Hematopoietic multipotent progenitor cell (in vitro differentiated cells): ENCODE measurements at places on chromosomes 5 and 9. TPM values are rescaled to one million over a fixed set of nuclear protein-coding genes. Genes with fewer than 3 reads are reported as not detected.

Gene AJM1
- 0.27 TPM for total RNA-seq

GRCh38 chr5:63011158-63011557, 432.5 kb downstream of the LRRC70 start:
- no peak for DNase-seq

DNA sequence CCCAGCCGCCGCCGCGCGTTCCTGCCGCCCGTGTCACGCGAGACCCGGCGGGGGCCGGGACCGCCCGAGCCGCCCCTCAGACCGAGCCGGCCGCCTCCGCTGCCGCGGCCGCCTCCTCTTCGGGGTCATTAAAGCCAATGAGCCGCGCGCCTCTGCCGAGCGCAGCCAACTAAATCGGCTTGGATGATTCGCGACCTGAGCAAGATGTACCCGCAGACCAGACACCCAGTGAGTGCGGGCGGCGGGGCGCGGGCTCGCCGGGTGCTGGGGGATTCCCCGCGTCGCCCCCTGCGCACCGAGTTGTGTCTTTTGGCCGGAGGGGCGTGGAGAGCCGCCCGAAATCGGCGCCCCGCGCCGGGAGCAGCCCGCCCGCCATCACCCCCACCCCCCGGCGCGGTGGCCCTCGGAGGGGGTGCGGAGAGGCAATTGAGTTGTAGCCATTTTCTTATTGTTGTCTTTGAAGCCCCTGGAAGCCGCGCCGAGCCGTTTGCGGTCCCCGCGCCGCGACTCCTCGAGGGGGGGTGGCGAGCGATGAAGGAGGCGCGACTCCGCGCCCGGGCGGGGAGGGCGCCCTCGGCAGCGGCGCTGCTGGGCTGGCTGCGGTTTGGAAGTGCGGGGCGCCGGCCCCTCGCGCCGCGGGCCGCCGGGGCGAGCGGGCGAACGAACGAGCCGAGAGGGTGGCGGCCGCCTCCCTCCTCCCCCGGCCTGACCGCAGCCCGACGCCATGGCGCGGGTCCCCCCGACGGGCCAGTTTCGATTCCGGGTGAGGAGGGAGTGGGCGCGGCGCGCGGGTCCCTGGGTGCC, 1.0 kb downstream of the TLE4 start:
- peak; percentile 55 for DNase-seq

GRCh38 chr9:116861321-116861720, 174.2 kb downstream of the TRIM32 start:
- DNase-seq = no peak

GRCh38 chr5:20359377-20359776, 371.4 kb upstream of the CDH18 start:
- DNase-seq = no peak

Gene SMIM27
- 9.2 TPM for total RNA-seq

- no peak for DNase-seq
Measured at GRCh38 chr9:127121628-127122175, 733 bp downstream of the ANGPTL2 start.

DNA sequence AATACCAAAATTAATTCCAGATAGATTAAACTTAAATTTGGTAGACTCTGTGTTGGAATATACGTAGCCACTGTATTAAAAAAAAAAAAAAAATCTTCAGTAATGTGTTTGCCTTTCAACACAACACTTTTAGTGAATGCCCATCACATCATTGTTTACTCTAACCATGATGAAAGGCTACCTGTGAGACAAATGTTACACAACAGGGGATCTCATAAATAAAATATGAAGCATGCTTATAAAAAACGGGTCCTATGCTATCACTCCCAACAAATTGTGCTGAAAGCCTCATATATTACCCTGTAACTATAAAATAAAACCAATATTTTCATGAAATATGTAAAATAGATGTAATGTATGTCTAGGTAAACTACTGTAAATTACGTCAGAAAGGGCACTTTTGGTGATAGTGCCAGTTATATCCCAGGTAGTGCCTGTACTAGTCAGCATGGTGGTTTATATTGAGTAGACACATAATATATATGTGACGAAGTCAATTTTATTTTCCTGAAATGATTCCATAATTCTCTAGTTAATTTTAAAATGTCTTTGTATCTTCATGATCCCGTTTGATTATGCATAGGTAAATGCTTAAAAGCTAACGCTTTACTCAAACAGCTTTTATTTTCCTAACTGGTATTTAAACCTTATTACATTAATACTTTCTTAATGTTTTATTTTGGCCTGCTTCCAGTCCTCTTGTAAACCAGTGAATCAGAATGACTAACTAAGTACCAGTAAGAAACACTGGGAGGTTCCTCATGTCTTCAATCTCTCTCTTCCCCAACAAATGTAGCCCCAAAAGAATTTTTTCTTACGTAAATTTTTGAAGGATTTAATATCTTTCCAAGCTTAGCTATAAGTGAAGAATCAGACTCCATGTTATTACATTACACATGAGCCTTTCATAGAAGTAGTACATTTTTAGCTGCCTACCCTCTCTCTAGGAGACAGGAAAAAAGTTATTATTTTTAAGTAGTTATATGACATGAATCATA, 420.3 kb downstream of the GABRG2 start:
- DNase-seq = no peak

Gene SH2D3C
- 79.7 TPM for total RNA-seq

Gene GDA
- under 0.01 TPM for total RNA-seq

DNA sequence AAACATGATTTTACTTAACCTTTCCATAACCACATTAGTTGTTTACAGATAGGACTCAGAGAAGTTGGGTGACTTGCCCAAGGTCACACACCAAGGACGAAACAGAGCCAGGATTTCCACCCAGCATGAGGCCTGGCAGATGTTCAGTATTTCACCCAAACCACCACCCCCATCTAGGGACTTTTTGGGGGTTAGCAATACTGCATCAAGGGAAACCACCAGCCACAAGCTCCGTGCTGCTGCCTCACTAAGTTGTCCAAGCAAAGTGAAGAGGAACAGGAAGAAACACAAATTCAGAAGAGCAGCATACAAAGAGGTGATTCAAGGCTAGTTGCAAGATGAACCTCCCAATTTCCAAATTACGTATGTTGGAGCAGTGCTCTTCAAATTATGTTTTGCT, 219.6 kb upstream of the RORB start:
- peak; percentile 36 for DNase-seq

- DNase-seq = no peak
Measured at GRCh38 chr5:107700481-107700880, 29.7 kb upstream of the EFNA5 start.

DNA sequence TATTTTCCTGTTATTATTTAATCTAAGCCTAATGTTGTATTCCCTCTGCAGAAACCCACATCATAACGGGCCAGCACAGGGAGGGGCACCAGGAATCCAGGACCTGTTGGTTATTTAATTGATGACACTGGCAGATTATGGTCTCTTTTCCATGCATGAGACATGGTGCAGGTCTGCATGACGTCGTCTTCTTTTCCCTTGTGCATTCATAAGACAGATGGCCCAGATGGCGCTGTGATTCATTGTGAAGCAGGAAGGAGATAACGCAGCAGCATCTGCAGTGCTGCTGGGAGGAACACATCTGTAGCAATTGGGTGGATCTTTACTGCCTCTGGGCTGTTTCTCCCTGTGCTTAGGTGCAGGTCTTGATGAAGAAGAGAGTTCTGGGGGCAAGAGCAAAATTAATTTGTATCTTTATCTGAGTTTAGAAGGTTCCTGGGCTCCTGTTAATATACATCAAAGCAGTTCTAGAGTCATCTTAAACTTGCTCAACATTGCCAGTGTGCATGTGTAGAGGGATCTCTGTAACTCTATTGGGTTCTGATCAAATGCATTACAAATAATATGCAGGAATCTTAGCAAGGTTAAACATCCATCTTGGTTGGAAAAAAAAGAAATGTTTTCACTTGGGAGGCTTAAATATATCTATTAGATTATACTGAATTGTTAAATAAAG, 176.1 kb downstream of the PCSK1 start:
- no peak for DNase-seq

DNA sequence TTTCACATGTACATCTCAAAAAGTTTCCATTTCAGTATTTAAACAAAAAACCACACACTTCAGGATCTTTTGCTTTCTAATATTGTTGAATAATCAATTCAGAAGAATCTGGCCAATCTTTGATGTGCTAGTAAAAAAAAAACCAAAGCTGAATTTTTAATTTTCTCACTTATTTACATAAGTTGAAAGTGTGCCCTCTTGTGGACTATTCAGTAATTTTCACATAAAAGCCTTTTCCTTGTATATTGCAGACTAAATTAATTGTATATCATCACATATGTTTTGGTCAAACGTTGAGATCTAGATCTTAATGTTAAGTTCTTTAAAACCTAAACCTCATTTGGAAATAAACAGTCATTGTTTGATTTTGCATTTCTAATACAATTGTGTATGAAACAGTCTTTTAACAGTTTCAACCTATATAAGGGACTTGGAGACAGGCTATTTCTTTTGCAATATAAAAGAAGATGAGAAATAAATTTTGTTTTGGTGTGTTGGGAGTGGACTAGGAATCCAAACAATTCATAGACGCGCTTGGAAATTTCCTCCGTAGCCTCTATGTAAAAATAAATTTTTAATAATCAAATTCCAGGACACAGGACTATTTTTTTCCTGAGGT, 68.1 kb downstream of the NIPBL start:
- peak; percentile 71 for DNase-seq

DNA sequence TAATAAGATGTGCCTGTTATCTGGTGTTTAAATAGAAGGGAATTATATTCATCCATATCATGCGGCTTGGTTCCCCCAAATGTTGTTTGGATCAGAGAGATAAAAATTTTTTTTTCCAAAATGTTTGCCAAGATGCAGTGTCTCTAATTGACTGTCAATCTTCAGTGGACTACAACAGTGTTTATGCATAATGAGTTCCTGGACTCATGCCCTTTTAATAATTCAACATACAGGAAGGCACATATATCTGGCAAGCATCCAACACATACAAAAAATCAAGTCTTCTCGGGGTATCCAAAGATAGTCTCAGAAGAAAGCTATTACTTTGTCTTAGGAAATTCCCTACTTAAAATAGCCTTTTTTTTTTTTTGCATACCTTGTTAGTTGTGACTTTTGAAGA, 1534.7 kb downstream of the EFNA5 start:
- DNase-seq = no peak

DNA sequence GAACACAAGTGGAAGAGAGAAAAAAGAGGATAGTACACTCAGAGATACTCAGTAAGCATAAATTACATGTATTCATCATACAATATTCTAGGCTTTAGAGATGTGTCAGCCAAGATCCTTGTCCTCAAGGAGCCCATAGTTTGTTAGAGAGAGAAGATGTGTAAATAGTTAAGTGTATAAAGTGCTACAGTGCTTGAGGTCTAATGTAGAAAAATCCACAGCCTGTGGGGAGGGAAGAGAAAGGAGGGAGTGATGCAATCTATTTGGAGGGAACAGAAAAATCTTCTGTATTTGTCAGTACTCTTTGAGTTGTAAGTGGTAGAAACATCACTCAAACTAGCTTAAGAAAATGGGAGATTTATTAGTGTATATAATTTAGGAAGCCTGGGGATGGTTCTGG, 81.9 kb downstream of the PALM2AKAP2 start:
- no peak for DNase-seq

Gene NR5A1
- 0.54 TPM for total RNA-seq

DNA sequence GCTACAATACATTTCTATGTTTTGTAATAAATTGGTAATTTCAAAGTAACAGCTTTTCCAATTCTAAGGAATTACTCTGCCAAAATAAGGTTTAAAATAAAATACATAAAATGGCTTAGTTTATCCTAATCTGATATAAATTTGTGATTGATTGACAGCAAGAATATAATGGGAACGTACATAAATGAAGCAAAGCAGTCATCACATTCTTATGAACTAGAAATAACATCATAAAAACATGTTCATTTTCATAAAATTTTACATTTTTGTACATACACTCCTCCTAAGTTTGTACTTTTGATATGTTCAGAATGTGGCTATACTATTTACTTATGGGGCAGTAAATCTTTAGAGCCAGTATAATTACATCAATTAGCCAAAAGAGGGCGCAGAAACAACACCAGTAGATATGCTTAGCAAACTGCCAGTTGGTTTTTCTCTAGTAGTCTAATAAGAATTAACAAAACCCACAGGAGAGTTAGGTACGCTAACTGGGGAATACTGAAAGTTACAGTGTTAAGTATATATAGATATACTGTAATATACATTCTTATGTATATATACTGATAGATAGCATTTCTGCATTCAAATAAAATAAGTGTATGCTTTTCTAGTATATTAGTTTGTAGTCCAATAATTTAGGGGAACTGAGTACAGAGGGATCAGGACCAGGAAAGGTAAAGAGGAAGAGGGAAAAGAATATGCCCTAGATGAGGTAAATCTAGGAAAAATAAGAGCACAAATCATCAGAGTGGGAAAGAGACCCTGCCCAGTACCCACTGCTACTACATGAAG, 76.8 kb downstream of the ZDHHC21 start:
- no peak for DNase-seq

DNA sequence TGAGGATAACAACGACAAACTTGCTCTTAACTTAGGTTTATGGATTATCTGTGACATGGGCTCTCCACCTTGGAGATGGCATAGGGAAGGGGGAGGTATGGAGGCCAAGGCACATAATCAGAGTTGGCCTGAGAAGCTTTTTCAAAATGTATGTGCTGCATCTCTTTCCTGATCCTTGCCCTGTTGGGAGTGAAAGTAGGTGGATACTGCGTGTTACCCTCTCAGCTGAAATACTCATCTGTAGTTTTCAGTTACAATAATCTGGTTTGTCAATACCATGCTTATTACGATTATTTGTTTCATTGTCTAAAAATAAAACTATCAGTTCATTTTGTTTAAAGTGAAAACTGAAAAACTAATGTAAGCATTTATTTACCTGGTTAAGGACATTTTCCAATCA, 86.7 kb downstream of the SLC44A1 start:
- no peak for DNase-seq

Gene CNTLN
- 8.3 TPM for total RNA-seq

Gene GLT6D1
- not detected for total RNA-seq

Gene TTC23L
- total RNA-seq = under 0.01 TPM

- DNase-seq = no peak
Measured at GRCh38 chr9:128713941-128714573, 9.9 kb downstream of the ZDHHC12 start.

Gene SEMA5A
- under 0.01 TPM for total RNA-seq
